ENCODE measurements at places on chromosomes 4 and X. TPM values are rescaled to one million over a fixed set of nuclear protein-coding genes. Genes with fewer than 3 reads are reported as not detected.
A peak's percentile ranks its signal among the peaks of the same experiment; 100 is the strongest.

DNA sequence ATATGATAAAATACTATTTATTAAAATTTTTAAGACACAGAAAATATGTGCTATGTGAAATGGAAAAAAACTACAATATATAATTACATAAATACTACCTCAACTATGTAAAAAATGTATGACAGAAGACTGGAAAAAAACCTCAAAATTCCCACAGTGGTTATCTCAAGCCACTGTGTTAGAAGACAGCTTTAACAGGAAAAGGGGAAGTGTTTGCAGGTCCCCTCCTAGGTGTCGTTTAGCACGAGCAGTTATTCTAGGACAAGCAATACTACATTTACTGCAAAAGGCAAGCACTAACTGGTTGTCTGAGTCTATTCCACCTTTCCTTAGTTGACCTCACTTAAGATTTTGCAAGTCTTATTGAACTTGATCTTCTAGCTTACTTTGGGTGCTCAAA, 44.9 kb upstream of the PHF8 start:
- DNase-seq: no peak

GRCh38 chr4:11397819-11398610, 30.7 kb downstream of the HS3ST1 start:
- no peak for DNase-seq

GRCh38 chrX:10217198-10217597, 60.4 kb downstream of the CLCN4 start:
- DNase-seq: peak; percentile 21

DNA sequence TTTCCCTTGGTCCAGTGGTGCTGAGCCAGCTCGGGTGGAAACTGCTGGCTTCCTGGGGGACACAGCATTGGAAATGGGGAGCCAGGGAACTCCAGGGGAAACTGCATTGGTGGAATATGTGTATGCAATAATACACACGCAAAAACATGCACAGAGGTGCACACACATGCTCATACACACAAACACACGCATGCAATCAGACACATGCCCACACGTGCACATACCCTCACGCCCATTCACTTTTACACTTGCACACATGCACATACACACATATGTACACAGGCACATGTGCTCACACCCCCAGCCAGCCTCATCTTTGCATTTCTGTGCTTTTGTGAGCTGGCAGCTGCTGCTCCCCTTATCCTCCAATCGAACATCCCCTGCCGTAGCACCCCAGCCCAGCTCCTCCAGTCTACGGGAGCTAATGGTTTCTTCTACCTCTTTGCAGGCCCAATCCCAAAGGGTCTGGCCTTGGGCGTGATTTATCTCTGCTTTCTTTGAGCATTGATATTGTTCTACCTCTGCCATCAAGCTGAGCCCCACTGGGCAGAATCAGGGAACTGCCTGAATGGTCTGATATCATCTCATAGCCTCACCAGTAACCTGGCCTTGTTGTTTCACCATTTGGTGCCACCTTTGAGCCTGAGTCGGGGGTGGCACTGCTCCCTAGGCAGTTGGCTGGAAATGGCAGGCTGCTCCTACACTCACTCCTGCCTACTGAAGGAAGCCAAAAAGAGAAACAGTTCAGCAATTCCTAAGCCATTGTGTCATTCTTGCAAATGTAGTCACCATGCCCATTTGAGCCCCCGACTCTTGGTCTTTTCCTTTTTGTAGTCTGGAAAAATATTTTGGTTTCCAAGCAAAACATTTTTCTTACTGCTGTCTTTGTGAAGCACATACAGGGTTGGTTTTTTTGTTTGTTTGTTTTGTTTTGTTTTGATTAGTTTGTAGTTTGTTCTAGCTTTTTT, 104.4 kb upstream of the MAMLD1 start:
- no peak for DNase-seq

DNA sequence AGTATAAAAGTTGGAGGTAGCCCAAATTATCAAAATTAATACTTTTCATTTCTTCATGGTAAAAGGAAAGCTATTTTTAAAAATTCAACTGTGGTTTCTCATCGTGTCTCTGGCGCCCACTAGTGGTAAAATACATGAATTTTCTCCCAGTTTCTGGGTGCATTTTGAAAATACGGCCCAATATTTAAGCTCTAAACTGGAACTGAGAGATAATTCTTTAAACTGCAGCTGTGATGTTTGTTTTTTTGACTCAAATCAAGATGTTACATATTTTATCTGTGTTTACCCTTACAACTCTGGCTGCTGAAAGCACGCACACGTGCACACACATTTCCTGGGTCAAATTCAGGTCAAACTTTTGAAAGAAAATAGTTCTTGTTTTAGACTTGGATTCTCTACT, 123.9 kb upstream of the ACSL4 start:
- peak; percentile 35 for DNase-seq

DNA sequence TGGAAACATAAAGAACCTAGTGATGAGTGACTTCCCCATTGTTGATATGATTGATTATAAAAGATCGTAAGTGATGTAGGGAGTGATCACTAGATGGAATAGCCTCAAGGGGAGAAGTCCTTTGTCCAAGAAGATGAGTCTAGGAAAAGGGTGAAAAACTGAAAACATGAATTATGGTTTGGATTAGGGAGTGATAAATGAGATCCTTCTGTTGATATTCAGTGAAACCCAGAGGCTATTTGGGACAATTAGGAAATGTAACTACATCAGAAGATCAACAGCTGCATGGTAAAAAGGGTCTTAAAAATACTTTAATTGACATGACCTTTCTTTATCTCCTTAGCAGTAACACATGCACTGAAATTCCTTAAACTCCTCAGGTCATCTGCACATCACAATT, 124.0 kb upstream of the UNC5C start:
- DNase-seq: no peak

Gene PDGFRA
- not detected for total RNA-seq
